ENCODE measurements at places on chromosomes 12 and 14.

DNA sequence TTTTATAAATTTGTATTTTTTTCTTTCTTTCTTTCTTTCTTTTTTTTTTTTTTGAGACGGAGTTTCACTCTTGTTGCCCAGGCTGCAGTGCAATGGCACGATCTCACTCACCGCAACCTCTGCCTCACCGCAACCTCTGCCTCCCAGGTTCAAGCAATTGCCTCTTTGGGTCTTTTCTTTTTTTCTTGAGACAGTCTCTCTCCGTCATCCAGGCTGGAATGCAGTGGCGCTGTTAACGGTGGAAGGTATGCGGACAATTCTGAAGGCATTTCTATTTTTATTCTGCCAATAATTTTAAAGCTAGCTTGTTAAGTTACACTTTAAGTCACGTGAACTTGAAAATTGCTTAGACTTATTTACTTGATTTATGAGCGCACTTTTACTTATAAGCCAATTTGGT lies 8.8 kb upstream of the PHC1 start:
- peak; percentile 51 for DNase-seq

GRCh38 chr12:57487055-57487596 lies 742 bp upstream of the MARS1 start:
- no peak for DNase-seq

GRCh38 chr12:109544955-109545531 lies 28.3 kb downstream of the MMAB start:
- DNase-seq, result no peak

- DNase-seq, result peak; percentile 71
Measured at GRCh38 chr14:72552236-72552635, 341.7 kb downstream of the DPF3 start.

- DNase-seq, result no peak
Measured at GRCh38 chr14:103516426-103517173, 6.0 kb downstream of the CKB start.

DNA sequence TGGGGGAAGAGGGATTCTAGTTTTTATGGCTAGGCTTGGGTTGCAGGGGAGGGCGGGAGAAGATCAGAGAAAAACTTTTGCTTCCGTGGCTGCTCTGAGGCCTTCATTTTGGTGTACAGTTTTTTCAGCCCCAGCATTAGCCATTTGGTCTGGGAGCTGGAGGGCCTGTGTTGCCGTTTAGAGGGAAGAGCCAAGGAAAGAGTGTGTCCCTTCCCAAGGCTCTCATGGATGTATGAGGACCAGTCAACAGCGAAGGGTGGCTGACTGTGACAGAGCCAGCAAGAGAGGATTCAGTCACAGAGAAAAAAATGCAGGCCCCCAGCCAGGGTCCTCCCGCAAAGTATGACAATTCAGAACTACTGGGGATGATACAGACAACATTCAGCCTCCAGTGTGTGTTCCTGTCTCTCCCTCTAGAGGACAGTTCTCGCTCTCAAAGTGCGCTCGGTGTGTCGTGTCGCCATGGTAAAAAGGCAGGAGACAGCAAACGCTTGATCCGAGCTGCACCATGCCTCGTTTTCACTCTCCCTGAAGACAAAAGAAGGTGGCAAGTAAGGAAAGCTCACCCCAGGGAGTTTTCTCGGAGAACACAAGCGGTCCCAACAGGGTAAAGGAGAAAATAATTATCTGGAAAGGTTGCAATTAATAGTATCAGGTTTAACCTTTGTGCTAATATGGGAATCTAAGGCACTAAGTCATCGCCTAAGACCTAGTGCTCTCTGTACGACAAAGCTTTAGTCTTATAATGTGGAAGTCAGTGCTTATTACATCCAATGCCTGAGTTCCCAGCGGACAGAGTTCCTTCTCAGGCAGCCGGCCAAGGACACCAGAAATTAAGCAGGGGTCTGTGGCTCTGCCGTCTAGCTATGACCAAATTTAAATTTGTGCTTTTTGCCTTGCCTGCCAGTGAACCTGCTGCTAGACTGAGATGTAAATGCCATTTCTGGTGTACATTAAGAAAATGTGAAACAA lies 157.3 kb upstream of the PLXNC1 start:
- peak; percentile 92 for DNase-seq

DNA sequence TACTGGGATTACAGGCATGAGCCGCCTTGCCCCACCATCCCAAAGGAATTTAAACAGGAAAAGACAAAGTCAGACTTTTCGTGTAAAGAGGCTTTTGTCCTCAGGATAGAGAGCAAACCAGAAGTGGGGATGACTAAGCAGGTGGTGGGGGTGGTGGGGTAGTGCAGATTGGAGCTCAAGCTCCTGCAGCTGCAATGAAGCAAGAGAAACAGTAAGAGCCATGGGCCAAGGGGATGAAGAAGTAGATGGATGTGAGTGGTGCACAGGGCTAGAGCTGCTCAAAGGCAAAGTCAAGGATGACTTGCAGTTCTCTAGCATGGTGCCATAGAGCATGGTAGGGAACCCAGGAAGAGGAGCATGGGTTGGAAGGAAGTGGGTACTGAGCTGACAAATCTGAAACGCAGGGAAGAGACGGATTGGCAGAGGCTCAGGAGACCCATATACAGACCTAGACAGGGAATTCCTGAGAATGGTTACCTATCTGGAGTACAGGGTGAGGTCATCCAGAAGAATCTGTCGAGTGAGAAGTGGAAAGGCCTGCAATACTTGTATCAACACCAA lies 11.4 kb upstream of the RNF34 start:
- peak; percentile 20 for DNase-seq

GRCh38 chr12:86254399-86255107 lies 1.6 kb downstream of the MGAT4C start:
- no peak for DNase-seq

DNA sequence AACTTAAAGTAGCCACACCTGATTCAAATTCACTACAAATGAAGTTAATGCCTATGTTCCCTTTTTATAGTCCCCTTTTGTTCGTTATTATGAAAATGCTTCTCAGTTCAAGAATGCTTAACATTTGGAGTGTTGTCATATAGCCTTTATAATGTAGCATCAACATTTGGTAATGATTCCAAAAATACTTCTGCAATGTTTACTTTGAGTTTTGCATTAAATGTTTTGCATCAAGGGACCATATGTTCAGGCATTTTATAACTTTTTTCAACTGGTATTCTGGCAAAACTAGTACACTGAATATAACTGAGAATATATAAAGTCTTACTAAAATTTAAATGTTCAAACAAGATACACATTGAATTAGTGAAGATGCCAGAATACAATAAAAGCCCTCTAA lies 209.6 kb upstream of the SLC16A7 start:
- DNase-seq, result no peak

DNA sequence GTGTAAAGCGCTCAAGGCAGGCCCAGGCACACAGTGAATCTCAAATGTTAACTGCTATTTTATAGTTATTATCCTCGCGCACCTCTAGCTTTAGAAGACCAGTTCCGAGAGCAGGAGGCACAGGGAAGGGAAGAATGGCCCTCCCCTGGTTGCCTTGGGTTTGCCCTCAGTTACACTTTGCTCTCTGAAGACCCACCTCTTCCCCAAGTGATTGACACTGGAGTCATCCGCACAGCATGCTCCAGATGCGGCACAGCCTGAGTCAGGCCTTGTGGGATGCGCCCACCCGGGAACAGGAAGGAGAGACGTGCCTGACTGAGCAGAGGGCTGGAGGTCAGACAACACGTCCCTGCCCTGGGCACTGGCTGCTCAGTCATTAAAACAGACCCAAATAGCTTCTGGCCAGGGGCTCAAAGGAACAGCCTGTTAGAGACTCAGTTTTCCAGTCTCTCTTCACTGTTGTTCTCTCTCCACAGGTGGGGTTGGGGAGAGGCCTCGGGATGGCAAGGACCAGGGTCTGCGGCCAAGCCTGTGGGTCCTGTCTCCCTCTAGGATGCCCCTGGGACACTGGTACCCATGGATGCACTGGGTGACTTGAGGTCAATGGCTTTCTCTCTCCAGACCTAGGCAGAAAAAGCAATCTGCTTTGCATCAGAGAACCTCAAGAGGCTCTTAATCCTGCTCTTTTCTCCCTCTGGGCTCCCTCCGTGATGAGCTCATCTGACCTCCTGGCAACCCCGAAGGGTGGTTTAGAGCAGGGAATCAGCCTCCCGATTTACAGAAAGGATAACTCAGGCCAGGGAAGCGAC lies 13.6 kb upstream of the MLXIP start:
- peak; percentile 73 for DNase-seq

- DNase-seq, result peak; percentile 81
Measured at GRCh38 chr12:113130457-113131135, 5.0 kb downstream of the RASAL1 start.

GRCh38 chr12:59499774-59500173 lies 96.1 kb upstream of the SLC16A7 start:
- DNase-seq, result no peak

DNA sequence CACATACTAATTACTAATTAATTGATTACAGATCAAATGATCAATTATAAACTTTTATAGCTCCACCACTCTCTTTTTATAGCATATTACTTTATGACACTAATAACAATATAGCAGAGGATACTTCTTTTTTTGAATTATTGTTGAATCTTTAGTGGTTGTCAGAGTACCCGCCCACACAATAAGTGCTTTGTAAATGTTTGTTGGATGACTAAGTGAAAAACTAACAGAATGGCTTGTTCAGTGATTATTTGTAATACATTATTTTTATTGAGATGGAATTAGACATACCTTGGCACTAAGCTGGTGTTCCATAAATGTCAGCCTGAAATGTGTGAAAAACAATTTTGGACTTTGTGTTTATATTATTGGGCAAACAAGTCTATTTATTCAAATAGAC lies 670.5 kb upstream of the ATXN7L3B start:
- no peak for DNase-seq

DNA sequence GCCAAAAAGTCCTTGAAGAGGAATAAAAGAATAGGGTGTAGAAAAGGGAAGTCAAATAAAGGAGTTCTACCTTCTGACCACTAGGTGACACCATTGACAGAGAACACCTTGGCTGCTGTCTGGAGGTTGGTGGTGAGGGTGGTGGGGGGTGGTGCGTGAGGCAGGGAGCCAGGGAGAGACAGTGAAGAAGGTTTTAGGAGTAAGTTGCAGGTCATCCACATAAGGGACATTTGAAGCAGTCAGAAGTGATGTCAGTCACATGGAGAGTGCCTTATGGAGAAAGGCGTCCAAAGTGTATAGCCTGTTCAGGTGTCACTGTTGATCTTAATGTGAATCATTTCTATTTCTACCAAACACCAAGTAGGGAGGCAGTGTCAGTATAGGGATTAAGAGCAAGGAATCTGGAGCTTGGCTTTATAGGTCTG lies 279.3 kb upstream of the DDHD1 start:
- DNase-seq, result peak; percentile 84

GRCh38 chr12:104758771-104759170 lies 199.3 kb downstream of the SLC41A2 start:
- no peak for DNase-seq

DNA sequence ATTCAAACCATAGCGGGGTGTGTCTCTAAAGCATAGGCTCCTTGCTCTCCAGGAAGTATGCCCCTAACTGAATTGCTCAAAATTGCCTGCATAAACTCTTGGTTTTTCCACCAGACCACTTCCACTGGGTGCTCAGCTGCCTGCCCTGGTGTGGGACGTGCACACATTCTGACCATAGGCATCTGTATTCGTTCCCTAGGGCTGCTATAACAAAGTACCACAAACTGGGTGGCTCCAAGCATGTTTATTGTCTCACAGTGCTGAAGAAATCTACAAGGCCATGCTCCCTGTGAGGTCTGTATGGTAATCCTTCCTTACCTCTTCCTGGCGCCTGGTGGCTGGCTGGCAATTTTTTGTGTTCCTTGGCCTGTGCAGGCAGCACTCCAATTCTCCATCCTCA lies 16.4 kb upstream of the GALNT6 start:
- no peak for DNase-seq

GRCh38 chr12:123943816-123944215 lies 28.8 kb downstream of the CCDC92 start:
- DNase-seq, result no peak

- DNase-seq, result peak; percentile 25
Measured at GRCh38 chr12:107584563-107584962, 101.0 kb upstream of the PWP1 start.

GRCh38 chr14:72633551-72633950 lies 260.4 kb downstream of the DPF3 start:
- DNase-seq, result no peak

Measured in mesendoderm (in vitro differentiated cells).